Activated CD4-positive, alpha-beta T cell treated with anti-CD3 and anti-CD28 coated beads for 36 hours (primary cell): ENCODE measurements at places on chromosomes 2 and 18.

GRCh38 chr2:242034138-242034537 lies 164.6 kb downstream of the RTP5 start:
- H3K27ac ChIP-seq = no peak overlapping the region
- H3K27me3 ChIP-seq = peaks cover 1% of the 10 kb centered on the region
- H3K4me3 ChIP-seq = no peak overlapping the region
- H3K36me3 ChIP-seq = no peaks in the 10 kb centered on the region
- DNase-seq = no peak
- H3K4me1 ChIP-seq = peaks cover 40% of the 10 kb centered on the region

- H3K4me3 ChIP-seq = no peak overlapping the region
- H3K27ac ChIP-seq = no peak overlapping the region
- H3K4me1 ChIP-seq = no peaks in the 10 kb centered on the region
- no peaks in the 10 kb centered on the region for H3K36me3 ChIP-seq
- DNase-seq = no peak
Observed at GRCh38 chr2:133641497-133641896, 73.2 kb upstream of the NCKAP5 start.

GRCh38 chr18:37711766-37712505 lies 146.3 kb upstream of the CELF4 start:
- DNase-seq = no peak
- H3K27ac ChIP-seq = no peak overlapping the region
- H3K27me3 ChIP-seq = no peaks in the 10 kb centered on the region

DNA sequence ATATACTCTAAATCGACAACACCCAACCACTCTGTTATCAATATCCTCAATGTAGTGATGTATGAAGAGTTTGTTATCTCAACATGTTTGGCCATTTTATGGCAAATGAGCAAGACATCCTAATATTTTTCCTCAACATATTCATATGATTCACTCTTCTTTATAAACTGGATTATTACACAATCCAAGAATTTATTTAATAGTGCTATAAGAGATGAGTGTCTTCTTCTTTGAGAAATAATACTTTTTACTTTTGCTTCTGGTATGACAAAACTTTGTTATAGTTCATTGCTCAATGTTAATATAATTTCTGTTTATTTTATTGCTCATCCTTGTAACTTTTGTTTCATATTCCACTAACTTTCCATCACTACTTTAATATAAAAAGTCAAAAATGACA lies 44.3 kb downstream of the SCN9A start:
- H3K36me3 ChIP-seq = no peaks in the 10 kb centered on the region
- H3K4me3 ChIP-seq = no peak overlapping the region
- H3K4me1 ChIP-seq = no peaks in the 10 kb centered on the region
- no peak overlapping the region for H3K27ac ChIP-seq
- H3K27me3 ChIP-seq = no peaks in the 10 kb centered on the region
- no peak for DNase-seq

DNA sequence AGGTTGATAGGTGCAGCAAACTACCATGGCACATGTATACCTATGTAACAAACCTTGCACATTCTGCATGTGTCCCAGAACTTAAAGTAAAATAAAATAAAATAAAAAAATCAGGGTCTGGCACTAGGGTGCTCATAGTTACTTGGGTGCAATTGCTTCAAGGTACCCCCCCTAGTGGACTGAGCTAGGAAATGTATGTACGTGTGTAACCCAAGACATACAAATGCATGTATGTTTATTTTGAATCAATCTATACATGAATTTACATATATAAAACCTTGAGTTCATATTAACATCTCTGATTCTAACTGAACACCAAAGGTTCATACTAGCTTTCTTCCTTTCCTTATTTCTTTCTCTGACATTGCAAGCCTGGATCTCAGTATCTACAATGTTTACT lies 51.5 kb downstream of the USP37 start:
- no peak overlapping the region for H3K4me3 ChIP-seq
- peaks cover 32% of the 10 kb centered on the region for H3K36me3 ChIP-seq
- no peak overlapping the region for H3K27ac ChIP-seq
- H3K4me1 ChIP-seq = peaks cover 30% of the 10 kb centered on the region
- no peaks in the 10 kb centered on the region for H3K27me3 ChIP-seq

GRCh38 chr2:6671913-6672312 lies 193.8 kb downstream of the CMPK2 start:
- DNase-seq = no peak
- H3K4me1 ChIP-seq = no peaks in the 10 kb centered on the region
- no peak overlapping the region for H3K4me3 ChIP-seq
- H3K27ac ChIP-seq = no peak overlapping the region
- peaks cover 9% of the 10 kb centered on the region for H3K27me3 ChIP-seq

DNA sequence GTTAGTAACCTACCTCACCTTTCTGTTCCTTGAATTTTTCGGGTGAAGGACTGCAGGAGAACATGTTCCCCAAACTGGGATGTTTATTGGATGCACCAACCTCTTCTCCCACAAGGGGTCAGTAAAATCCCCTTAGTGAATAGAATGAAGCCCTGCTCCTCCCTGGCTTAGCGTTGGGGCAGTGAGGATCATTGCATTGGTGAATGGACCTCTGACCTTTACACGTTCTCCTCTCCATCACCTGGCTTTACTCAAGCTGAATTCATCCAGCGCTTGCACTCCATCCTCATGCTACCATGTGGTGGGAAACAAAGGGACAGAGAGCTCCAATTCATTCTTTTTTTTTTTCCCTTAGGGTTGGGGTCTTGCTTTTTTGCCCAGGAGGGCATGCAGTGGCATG lies 157.2 kb downstream of the MIB1 start:
- no peak overlapping the region for H3K27ac ChIP-seq
- peaks cover 13% of the 10 kb centered on the region for H3K27me3 ChIP-seq
- peaks cover 4% of the 10 kb centered on the region for H3K4me1 ChIP-seq
- peak; percentile 36 for DNase-seq
- no peak overlapping the region for H3K4me3 ChIP-seq
- no peaks in the 10 kb centered on the region for H3K36me3 ChIP-seq

DNA sequence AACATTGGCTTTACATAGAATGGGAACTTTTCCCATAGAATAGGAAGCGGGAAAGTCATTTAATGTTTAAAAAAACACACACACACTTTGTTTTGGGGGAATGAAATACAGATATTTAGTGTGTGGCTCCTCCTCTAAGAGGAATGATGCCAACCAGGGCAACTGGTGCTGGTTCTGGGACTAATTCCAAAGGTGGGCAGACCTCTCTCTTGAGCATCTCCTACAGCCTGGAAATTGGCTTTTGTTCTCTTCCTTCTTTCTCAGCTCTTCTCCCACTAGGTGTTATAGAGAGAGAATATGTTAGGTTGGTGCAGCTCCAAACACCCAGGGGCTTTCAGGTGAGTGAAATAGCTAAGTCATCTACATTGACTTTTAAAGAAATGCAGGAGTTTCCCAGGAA lies 190.1 kb downstream of the RAD51AP2 start:
- no peak overlapping the region for H3K27ac ChIP-seq
- H3K4me1 ChIP-seq = no peaks in the 10 kb centered on the region
- no peak for DNase-seq

DNA sequence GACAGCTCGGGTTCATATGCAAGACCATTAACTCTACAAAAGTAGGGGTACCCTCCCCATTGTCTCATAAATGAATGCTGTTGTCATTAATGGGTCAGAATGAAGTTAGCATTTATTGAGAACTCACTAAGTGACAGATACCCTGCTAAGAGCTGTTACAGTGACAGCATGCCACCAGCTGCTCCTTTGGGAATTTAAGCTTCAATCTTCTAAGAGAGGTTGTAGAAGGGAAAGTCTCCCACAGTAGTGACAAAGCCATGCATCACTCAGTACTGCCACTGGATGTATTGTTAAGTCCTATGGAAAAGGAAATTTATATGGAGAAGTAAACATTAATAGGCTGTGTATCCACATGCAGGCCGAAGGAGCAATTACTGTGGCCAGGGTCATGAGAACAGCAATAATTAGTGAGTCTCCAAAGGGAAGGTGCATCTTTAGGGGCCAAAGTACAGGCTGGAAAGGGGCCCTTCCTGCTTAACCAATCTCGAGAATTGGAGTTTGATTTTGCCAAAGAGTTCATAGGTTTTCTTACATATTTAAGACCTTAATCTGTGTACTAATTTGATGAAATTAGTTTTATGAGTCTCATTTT lies 64.5 kb upstream of the FAM124B start:
- no peak overlapping the region for H3K4me3 ChIP-seq
- no peaks in the 10 kb centered on the region for H3K36me3 ChIP-seq
- no peak for DNase-seq
- no peak overlapping the region for H3K27ac ChIP-seq

GRCh38 chr2:29162204-29162928 lies 47.2 kb downstream of the CLIP4 start:
- H3K36me3 ChIP-seq = peaks cover 24% of the 10 kb centered on the region
- no peak overlapping the region for H3K4me3 ChIP-seq
- no peak overlapping the region for H3K27ac ChIP-seq
- no peak for DNase-seq
- no peaks in the 10 kb centered on the region for H3K27me3 ChIP-seq

- H3K27me3 ChIP-seq = peaks cover 2% of the 10 kb centered on the region
- no peaks in the 10 kb centered on the region for H3K4me1 ChIP-seq
- H3K27ac ChIP-seq = no peak overlapping the region
- no peaks in the 10 kb centered on the region for H3K36me3 ChIP-seq
- H3K4me3 ChIP-seq = no peak overlapping the region
- no peak for DNase-seq
Observed at GRCh38 chr2:100194951-100195350, 52.6 kb upstream of the AFF3 start.

- H3K27ac ChIP-seq = no peak overlapping the region
- H3K36me3 ChIP-seq = no peaks in the 10 kb centered on the region
- H3K27me3 ChIP-seq = no peaks in the 10 kb centered on the region
- no peak overlapping the region for H3K4me3 ChIP-seq
- DNase-seq = no peak
- peaks cover 2% of the 10 kb centered on the region for H3K4me1 ChIP-seq
Observed at GRCh38 chr2:25699216-25699615, 25.8 kb upstream of the DTNB start.

GRCh38 chr2:21014364-21015280 lies 29.3 kb downstream of the APOB start:
- no peak for DNase-seq
- H3K4me1 ChIP-seq = no peaks in the 10 kb centered on the region
- H3K4me3 ChIP-seq = no peak overlapping the region
- no peak overlapping the region for H3K27ac ChIP-seq

GRCh38 chr2:233165895-233166661 lies 85.4 kb upstream of the ATG16L1 start:
- H3K36me3 ChIP-seq = peaks cover 29% of the 10 kb centered on the region
- peak overlapping the region; percentile 48 for H3K27ac ChIP-seq
- no peak overlapping the region for H3K4me3 ChIP-seq
- H3K4me1 ChIP-seq = no peaks in the 10 kb centered on the region
- peak; percentile 46 for DNase-seq

DNA sequence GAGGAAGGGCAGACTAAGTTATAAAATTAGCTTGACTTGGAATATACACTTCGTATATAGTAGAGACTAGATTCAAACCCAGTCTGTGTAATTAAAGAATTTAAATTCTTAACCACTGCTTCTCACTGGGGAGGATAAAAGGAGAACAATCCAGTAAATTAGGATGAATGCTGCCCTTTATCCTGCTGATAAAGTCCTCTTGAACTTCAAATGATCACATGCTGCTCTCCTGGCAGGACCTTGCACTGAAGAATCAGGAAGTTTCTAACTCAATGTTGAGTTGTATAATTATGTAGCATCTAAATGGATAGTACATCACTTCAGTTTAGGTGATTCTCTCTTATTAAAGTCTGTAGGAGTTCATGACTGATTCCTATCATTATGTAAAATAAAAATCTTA lies 1179.7 kb downstream of the DSC3 start:
- DNase-seq = no peak
- H3K4me1 ChIP-seq = no peaks in the 10 kb centered on the region

GRCh38 chr2:105747991-105748390 lies 3.3 kb downstream of the NCK2 start:
- peak overlapping the region; percentile 99 for H3K27ac ChIP-seq
- H3K4me1 ChIP-seq = peaks cover 66% of the 10 kb centered on the region
- no peaks in the 10 kb centered on the region for H3K27me3 ChIP-seq
- peak overlapping the region; percentile 97 for H3K4me3 ChIP-seq
- DNase-seq = peak; percentile 62

GRCh38 chr2:200662727-200663126 lies 76.9 kb downstream of the AOX1 start:
- DNase-seq = no peak
- no peak overlapping the region for H3K4me3 ChIP-seq
- peaks cover 3% of the 10 kb centered on the region for H3K27me3 ChIP-seq
- H3K36me3 ChIP-seq = no peaks in the 10 kb centered on the region

GRCh38 chr2:71524476-71524875 lies 71.1 kb downstream of the DYSF start:
- no peak overlapping the region for H3K4me3 ChIP-seq
- no peak for DNase-seq
- H3K27me3 ChIP-seq = peaks cover 19% of the 10 kb centered on the region
- no peaks in the 10 kb centered on the region for H3K36me3 ChIP-seq
- H3K27ac ChIP-seq = no peak overlapping the region
- H3K4me1 ChIP-seq = no peaks in the 10 kb centered on the region

DNA sequence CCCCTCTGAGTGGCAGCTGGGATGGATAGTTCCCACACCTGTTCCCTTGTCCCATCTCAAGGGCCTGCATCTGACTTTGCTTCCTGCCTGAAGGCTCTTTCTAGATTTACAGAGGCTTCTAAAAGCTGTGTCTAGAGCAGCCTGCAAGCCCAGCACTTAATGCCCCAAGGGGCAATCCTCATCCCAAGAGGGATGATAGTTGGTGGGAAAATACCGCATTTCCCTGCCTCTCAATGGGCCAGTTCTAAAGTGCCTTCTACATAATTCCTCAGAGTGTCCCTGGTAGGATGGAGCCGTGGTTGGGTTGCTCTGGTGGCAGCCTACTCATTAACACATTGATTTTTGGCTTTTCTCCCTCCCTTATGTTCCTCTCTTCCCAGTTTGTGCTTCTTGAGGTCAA lies 29.5 kb downstream of the LAMA3 start:
- DNase-seq = no peak
- H3K36me3 ChIP-seq = no peaks in the 10 kb centered on the region
- H3K27ac ChIP-seq = no peak overlapping the region
- H3K4me1 ChIP-seq = peaks cover 4% of the 10 kb centered on the region
- H3K4me3 ChIP-seq = no peak overlapping the region

GRCh38 chr18:76554547-76555222 lies 59.6 kb upstream of the ZNF516 start:
- no peak for DNase-seq
- H3K27ac ChIP-seq = no peak overlapping the region
- H3K4me1 ChIP-seq = no peaks in the 10 kb centered on the region

DNA sequence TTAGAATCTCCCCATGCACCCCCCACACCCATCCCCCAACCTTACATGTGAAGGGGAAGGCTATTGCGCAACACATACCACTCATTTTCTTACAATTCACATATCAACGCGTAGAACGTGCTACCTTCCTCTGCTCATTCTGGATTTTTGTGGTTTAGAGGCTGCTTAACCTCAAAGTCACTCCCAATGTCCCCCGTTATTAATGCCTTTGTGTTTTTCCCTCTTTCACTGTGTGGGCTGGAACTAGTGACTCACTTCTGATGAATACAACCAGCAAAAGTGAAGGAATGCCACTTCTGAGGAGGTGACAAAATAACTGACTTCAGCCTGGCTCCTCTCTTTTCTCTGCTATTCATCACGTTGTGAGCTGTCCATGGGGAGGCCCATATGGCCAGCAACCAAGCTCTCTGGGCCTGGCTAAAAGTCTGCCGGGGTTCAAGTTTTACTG lies 342.5 kb upstream of the NXPH2 start:
- no peaks in the 10 kb centered on the region for H3K4me1 ChIP-seq
- no peaks in the 10 kb centered on the region for H3K27me3 ChIP-seq
- no peak overlapping the region for H3K27ac ChIP-seq
- H3K4me3 ChIP-seq = no peak overlapping the region
- no peaks in the 10 kb centered on the region for H3K36me3 ChIP-seq
